Activated T-helper 2 cell treated with anti-CD3 and anti-CD28 coated beads, Interferon-gamma antibody, Interleukin-2, Interleukin-4, amounts not matched to agents 10 μg/mL and 5 μg/mL and 100 μg/mL, durations not matched to agents 14 hours and 24 hours and 36 hours (primary cell): ENCODE measurements at places on chromosomes 11 and 22. TPM values are rescaled to one million over a fixed set of nuclear protein-coding genes. Genes with fewer than 3 reads are reported as not detected.

HTR3A gene
- not detected in 2 replicates for total RNA-seq

DNA sequence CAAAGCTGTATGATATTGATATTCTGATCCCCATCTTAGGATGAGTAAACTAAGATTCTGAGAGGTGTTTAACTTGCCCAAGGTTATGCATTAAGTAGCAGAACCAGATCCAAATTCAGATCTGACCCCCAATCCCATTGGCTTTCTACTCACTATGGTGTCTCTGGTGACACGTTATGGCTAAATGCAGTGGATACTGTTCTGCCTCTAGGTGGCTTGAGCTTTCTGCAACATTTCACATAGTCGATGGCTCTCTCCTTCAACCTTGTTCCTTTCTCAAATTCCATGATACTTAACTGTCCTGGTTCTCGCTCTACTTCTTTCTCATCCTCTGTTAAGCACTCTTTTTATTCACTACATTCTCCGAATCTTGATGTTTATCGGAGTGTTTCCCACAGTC, 9.4 kb downstream of the C11orf97 start:
- no peaks in the 10 kb centered on the region for H3K4me1 ChIP-seq
- no peaks in the 10 kb centered on the region for H3K36me3 ChIP-seq
- H3K4me3 ChIP-seq: no peak overlapping the region
- peaks cover 24% of the 10 kb centered on the region for H3K27me3 ChIP-seq

RHOD gene
- 0.30 and 0.39 TPM in 2 replicates for total RNA-seq

ART1 gene
- not detected in 2 replicates for total RNA-seq

- no peak within 1 kb of the TSS for H3K27ac ChIP-seq
- H3K4me1 ChIP-seq: peaks cover 4% of the 10 kb centered on the region
- H3K4me3 ChIP-seq: peak within 1 kb of the TSS; percentile 68
- H3K27me3 ChIP-seq: peaks cover 12% of the 10 kb centered on the region
These were observed at the start of gene IL18 for GRCh38 chr11:112163875-112164685. Gene IL18, minus strand, starts transcription at chr11:112164094. Its CDS starts 9,041 bp downstream, at chr11:112155053.

DNA sequence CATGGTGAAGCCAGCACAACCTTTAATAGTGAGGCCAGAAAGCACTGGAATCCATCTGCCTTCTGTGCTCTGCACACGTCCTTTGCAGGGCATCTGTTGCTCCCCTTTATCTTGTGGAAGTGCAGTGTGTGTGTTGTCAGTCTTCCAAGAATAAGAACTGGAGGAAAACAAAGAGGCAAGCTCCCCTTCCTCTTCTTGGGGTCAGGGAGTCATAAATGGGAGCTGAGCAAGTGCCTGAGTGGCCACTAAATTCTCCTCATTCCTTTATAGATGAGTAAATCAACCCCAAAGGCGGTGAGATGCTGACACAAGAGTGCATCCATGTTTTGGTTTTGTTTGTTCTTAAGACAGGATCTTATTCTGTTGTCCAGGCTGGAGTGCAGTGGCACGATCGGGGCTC, 38.3 kb downstream of the WT1 start:
- H3K4me1 ChIP-seq: peaks cover 2% of the 10 kb centered on the region
- H3K4me3 ChIP-seq: no peak overlapping the region
- H3K27ac ChIP-seq: no peak overlapping the region
- H3K27me3 ChIP-seq: peaks cover 31% of the 10 kb centered on the region
- no peaks in the 10 kb centered on the region for H3K36me3 ChIP-seq
- no peak for DNase-seq

GTSE1 gene
- total RNA-seq: 46.1 and 47.7 TPM in 2 replicates

DNA sequence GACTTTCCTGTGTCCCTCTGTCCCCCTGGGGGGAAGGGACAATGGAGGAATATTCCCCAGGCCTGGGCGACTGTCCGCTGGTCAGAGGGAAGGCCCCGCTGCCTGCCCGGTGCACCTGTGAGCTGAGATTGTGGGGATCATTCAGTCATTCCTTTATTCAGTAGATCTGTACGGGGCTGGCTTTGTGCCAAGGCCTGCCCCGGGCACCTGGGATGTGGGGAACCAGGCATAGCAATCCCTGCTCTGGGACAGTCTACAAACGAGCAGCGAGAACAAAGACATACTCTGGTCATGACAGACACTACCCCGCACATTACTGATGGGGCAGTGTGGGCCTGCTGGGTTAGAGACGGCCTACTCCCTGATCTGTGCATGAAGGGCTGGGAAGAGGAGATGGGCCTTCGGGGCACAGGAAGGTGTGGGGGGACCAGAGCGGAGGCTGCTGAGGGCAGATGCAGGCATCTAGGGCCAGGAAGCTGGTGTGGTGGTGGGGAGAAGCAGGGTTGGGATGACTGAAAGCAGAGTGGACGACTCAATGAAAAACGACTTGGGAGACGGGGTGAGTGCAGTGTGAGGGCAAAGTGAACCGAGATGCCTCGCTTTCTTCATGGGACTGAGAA, 1.8 kb upstream of the MYO7A start:
- H3K4me1 ChIP-seq: no peaks in the 10 kb centered on the region
- peaks cover 5% of the 10 kb centered on the region for H3K27me3 ChIP-seq
- H3K4me3 ChIP-seq: no peak overlapping the region
- no peak overlapping the region for H3K27ac ChIP-seq

GPHA2 gene
- not detected in 2 replicates for total RNA-seq

- H3K36me3 ChIP-seq: no peaks in the 10 kb centered on the region
- no peak for DNase-seq
- no peaks in the 10 kb centered on the region for H3K4me1 ChIP-seq
These were observed 37.7 kb upstream of the DMC1 start for GRCh38 chr22:38607680-38608079.

DNA sequence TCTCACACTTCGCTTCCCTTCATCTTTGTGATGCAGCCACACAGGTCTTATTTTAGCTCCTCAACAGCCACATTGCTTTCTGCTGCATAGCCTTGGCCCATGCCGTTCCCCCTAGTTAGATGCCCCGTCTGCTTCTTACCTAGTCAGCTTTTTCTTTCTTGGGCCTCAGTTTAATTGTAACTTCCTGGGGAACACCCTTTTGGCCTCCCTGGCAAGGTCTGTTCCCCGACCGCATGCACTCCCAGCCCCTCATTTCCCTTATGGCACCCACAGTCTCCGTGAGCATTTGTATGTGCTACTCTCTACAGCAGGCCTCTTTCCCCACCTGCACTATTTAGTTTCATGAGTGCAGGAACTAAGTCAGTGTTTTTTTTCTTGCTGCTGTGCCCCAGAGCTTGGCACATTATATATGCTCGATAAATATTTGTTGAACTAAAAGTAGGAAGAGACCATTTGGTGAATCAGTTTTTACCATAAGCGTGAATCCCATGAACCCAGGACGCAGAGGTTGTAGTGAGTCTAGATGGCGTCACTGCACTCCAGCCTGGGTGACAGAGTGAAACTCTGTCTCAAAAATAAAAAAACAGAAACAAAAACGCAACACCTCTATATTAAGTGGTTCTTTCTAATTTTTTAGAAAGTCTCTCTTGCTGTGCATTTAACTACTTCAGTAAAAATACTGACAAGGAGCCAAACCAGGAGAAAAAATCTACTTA, 38.5 kb downstream of the TNRC6B start:
- H3K36me3 ChIP-seq: peaks cover 18% of the 10 kb centered on the region
- peaks cover 54% of the 10 kb centered on the region for H3K4me1 ChIP-seq
- H3K27me3 ChIP-seq: no peaks in the 10 kb centered on the region
- peak overlapping the region; percentile 20 for H3K4me3 ChIP-seq
- H3K27ac ChIP-seq: peak overlapping the region; percentile 81
- DNase-seq: no peak

PACS1 gene
- total RNA-seq: 75.6 and 83.7 TPM in 2 replicates

DNA sequence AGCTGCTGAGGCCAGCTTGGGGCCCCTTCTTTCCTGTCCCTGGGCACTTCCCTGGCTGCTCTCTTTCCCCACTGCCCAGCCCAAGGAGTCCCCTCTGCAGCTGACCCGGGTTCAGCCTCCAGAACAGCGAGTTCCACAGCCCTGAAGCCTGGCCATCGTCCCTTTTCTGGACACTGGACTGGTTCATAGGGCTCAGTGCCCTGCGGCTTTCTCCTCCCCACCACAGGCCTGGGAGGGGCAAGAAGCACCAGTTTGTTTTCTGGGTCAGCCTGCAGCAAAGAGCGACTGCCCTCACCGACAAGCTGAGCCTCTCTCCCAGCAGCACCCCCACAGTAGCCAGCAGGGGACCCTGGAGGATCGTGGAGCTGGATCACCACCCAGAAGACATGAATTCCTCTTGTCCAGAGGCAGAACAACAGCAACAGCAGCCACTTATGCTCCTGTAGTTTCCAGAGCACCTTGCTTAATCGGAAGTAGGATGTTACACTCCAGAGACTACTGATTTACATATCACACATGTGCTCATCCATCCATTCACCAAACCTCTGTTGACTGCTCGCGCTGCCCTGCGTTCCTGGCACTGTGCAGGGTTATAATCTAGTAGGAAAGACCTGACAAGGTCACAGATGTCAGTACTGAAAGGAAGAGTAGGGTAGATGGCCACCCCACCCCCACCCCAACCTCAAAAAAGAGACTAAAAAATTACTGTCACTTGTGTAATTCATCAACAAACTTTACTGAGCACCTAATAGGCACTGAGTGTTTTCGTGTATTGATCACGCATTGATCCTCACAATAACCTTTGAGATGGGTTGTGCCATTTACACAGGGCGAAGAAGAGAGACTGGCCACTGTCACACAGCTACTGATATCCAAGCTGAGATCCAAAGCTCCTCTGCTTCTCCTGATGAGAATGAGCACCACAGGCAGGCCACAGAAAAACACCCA, 13.0 kb upstream of the CXCR5 start:
- peak overlapping the region; percentile 61 for H3K4me3 ChIP-seq
- H3K36me3 ChIP-seq: no peaks in the 10 kb centered on the region
- H3K27ac ChIP-seq: peak overlapping the region; percentile 94
- H3K4me1 ChIP-seq: peaks cover 40% of the 10 kb centered on the region
- DNase-seq: no peak
- H3K27me3 ChIP-seq: no peaks in the 10 kb centered on the region

ZNF215 gene
- 5.1 and 6.7 TPM in 2 replicates for total RNA-seq

DNA sequence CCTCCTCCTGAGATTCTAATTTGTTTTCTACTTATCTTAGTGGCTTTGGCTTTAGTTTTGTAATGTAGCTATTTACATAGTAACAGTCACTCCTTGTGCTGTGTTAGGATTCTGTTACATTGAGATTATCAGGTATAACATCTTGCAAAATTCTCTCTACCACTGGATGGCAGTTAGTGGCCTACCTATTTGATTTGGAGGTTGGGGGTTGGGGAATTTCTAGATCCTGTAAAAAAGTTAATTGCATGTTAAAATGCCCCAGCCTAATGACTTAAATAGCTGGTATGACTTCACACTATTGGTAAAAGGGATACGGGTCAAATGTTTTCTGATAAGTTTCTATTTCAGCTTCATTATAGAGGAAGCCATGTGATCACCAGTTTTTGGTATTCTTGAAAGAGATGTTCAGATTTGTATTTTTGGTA, 2.8 kb downstream of the GRK3 start:
- H3K4me1 ChIP-seq: peaks cover 71% of the 10 kb centered on the region
- DNase-seq: no peak
- H3K27me3 ChIP-seq: no peaks in the 10 kb centered on the region
- H3K4me3 ChIP-seq: peak overlapping the region; percentile 99

DNA sequence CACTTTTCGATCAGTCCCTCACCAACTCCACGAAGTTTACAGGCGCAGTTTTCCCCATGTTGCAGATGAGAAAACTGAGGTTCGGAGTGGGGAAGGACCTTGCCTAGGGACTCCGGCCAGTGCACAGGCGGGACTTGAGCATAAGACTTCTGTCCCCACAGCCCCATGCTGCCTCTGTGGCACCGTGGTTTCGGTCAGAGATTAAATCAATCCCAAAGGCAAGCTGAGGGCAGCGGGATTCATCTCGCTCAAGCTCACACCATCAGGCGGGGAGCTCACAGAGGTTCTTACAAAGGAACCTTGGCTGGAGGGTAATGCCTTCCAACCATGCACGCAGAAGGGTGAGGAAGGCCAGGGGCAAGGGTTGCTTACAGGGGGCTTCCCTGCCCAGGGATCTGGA, 115.5 kb downstream of the PHF21B start:
- H3K4me1 ChIP-seq: no peaks in the 10 kb centered on the region
- H3K27me3 ChIP-seq: no peaks in the 10 kb centered on the region
- no peak overlapping the region for H3K4me3 ChIP-seq
- no peak overlapping the region for H3K27ac ChIP-seq
- no peaks in the 10 kb centered on the region for H3K36me3 ChIP-seq

DNA sequence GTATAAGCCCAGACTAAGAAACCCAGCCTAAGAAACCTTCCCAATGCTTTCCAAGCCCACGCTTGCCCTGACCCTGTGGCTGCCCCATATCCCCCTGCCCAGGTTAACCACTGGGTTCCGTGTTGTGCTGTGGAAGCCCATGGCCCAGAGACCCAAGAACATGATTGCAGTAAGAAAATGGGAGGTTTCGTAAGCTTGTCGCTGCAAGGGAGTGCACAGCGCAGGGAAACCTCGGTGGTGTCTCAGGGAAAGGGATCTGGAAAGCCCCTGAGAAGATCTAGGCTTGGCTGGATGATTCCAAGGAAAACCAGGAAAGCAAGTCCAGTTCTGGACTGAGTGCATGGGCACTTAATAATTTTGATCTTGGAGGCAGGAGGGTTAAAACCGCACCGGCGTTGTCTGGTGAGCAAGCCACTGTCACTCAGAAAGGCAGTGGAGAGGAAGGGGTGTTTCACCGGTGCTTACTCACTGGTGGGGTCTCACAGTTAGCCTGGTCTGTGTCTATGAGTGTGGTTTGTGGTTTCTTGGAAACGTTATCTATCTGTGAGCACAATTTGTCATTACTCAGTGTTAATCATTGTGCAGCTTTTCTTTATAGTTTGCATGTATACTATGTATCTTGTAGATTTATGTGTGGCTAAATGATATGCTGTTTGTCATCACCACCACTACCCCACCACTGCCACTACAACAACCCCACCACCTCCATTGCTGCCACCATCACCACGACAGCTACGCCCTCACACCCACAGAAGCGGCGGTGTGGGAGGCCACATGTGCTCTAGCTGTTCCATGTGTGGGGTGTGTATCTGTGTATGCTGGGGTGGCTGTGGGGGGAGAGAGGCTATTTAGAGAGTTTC, 53.3 kb upstream of the PRDM11 start:
- DNase-seq: no peak
- peaks cover 5% of the 10 kb centered on the region for H3K4me1 ChIP-seq
- H3K36me3 ChIP-seq: no peaks in the 10 kb centered on the region
- H3K27ac ChIP-seq: no peak overlapping the region

- peaks cover 24% of the 10 kb centered on the region for H3K27me3 ChIP-seq
- no peak overlapping the region for H3K27ac ChIP-seq
- no peak for DNase-seq
- H3K4me1 ChIP-seq: no peaks in the 10 kb centered on the region
- H3K4me3 ChIP-seq: no peak overlapping the region
- H3K36me3 ChIP-seq: no peaks in the 10 kb centered on the region
These were observed 49.5 kb upstream of the HSPA8 start for GRCh38 chr11:123111465-123111864.

RNF141 gene
- 13.2 and 15.6 TPM in 2 replicates for total RNA-seq

SLC17A6 gene
- total RNA-seq: not detected in 2 replicates

B3GAT1 gene
- 0.05 and 0.27 TPM in 2 replicates for total RNA-seq

- no peak for DNase-seq
- peaks cover 28% of the 10 kb centered on the region for H3K27me3 ChIP-seq
- no peaks in the 10 kb centered on the region for H3K36me3 ChIP-seq
- peaks cover 15% of the 10 kb centered on the region for H3K4me1 ChIP-seq
- H3K27ac ChIP-seq: no peak overlapping the region
These were observed 34.3 kb upstream of the CD44 start for GRCh38 chr11:35104655-35105054.

PIK3C2A gene
- 29.3 and 32.5 TPM in 2 replicates for total RNA-seq
